ENCODE measurements at places on chromosomes 1 and 21.

- no peak for DNase-seq
Measured at GRCh38 chr1:178531887-178532286, 19.0 kb downstream of the TEX35 start.

- DNase-seq = peak; percentile 69
Measured at GRCh38 chr1:167066333-167067122, 23.6 kb downstream of the GPA33 start.

DNA sequence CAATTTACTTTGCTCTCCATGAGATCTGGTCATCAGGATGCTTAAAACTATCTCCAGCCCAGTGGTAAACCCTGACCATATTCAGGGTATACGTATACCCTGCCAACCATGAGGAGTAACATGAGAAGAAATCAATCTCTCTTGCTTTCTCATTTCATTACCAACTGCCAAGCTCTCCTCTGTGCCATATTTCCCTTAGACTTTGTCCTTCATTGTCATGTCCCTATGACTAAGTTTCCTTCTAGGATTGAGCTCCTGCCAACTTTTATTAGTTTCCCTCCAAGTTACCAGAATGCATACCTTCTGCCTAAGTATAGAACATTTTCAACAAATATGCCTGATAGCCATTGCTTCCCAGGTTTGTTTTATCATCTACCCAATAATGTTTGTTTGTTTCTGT lies 1113.9 kb upstream of the B3GALT2 start:
- no peak for DNase-seq

DNA sequence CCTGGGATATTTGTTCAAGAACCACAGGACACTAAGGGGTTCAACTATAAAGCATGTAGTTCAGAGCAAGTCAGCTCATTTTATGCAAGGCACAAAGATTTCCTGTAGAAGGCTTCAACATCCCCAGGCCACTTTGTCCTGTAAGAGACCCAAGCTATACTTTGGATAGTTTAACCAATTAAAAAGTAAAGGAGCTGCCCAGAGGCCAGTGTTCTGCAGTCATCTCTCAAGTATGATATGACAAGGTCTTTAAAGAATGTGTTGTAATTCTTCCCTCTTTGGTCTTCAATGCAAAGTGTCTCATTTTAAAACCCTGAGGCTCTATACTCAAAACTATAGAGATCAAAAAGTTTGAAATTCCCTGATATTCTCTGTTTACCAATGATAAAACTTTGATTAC lies 34.1 kb downstream of the KRTAP20-3 start:
- DNase-seq = no peak

DNA sequence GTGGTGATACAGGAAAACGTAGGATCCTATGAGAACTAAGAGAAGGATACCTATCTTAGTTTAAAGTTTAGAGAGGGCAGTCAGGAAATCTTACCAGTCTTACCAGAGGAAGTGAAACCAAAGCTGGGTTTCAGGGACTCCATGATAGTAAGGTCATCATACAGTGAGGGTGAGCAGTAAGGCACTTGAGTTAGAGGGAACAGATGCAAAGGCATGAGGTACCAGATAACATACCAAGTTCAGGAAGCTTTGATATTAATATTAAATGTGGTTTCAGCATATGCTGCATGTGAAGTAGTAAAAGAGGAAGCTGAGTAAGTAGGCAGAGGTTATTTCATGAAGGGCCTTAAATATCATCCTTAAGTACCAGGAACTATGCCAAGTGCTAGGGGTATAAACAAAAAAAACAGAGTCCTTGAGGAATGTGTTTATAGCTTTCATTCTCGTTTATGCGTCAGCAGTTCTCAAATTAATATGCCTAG lies 16.9 kb downstream of the ATG4C start:
- DNase-seq = no peak

DNA sequence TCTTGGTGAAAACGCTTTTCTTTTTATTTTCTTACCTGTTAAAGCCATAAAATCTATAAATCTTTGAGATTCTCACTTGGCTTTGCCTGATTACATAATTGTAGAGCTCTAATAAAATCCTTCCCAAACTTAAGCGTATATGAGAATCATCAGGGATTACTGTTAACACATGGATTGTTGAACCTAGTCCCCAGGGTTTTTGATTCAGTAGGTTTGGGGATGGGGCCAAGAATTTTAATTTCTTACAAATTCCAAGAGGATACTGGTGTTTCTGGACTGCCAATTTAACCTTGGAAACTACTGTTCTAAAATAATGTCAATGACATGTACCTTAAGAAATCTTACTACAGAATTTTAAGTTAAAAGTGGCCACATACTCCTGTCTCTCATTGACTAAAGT lies 694.2 kb downstream of the BRINP3 start:
- DNase-seq = no peak

DNA sequence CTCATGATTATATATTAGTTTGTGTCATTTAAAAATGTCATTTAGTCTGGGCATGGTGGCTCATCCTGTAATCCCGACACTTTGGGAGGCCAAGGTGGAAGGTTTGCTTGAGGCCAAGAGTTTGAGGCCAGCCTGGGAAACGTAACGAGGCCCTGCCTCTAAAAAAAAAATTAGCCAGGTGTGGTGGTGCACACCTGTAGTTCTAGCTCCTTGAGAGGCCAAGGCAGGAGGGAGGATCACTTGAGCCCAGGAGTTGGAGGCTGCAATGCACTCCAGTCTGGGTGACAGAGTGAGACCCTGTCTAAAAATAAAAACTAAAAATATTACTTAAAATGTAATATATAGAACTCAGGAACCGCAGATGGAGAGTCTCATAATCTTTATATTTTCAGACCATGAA lies 34.6 kb downstream of the RUNX3 start:
- no peak for DNase-seq

GRCh38 chr21:46061063-46061462 lies 36.8 kb upstream of the COL6A2 start:
- no peak for DNase-seq

- no peak for DNase-seq
Measured at GRCh38 chr21:35484032-35484431, 434.9 kb upstream of the RUNX1 start.

GRCh38 chr1:210648588-210649269 lies 320.0 kb downstream of the HHAT start:
- DNase-seq = no peak

GRCh38 chr1:188670837-188671236 lies 1806.8 kb downstream of the BRINP3 start:
- no peak for DNase-seq

DNA sequence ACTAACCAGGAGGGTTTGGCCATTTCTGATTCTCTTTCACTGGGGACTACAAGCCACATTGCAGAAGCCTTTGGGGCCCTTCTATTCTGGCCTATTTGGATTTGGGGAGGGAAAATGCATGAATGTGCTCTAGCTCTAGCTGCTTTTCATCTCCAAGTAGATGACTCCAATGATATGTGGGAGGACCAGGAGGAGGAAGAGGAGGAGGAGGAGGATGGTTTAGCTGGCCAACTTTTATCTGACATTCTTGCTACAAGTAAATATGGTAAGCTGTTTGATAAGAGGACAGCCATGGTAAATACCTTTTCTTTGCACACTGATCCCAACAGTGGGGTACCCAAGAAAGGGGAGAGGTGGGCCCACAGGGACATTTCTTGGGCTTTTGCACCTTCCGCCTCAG lies 14.0 kb upstream of the SHISA4 start:
- DNase-seq = no peak

DNA sequence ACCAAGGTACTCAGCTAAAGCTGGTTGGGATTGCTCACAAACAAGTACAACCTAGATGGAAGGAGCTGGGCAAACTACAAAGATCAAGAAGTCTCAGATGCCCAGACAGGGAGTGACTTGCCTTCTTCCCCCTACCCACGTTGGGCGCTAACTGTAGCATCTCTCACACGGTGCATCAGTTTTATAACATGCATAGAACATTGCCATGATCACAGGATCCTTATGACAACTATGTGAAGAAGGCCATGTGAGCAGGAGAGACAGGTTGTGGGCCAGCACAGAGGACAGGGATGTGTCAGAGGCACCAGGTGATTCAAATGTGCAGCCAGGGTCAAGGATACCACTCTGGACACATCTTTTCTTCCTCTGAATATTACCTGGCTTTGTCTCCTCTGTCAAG lies 28.3 kb upstream of the CYP4B1 start:
- DNase-seq = no peak

DNA sequence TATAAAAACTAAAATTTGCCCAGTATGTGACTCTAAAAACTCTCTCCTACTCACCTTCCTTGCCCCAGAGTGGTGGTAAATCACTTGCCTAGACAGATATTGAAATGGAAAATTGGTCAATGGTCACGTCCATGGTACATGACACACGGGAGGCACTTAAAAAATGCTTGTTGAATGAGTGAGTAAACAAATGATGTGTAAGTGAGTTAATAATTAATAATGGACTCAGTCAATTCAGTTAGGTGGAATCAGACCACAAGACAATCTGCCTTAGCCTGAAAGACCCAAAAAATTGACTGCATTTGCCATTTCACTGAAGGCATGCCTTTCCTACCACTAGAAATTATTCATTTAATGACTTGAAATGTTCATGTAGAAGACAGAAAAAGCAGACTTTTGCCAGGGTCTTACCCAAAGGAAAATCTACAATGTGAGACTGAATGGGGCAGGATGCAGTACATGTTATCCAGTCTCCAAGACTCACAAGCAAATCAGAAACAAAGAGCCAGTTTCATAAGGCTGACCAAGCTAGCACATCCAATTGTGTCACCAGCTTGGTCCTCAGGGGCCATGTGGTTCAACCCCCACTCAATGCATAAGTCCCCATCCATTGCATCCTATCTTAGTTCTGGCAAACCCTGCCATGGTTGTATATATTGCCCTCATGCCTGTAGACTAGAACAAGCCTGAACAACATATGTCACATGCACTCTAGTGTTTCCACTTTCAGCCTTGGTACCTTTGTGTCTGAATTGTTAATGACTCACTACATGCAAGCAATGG lies 73.6 kb downstream of the TBX15 start:
- no peak for DNase-seq

GRCh38 chr1:81307786-81308185 lies 492.9 kb upstream of the ADGRL2 start:
- DNase-seq = no peak

GRCh38 chr1:53155945-53156344 lies 13.5 kb upstream of the SLC1A7 start:
- DNase-seq = no peak

- DNase-seq = no peak
Measured at GRCh38 chr1:27435566-27436203, 43.3 kb downstream of the GPR3 start.

GRCh38 chr21:45364468-45365185 lies 40.3 kb upstream of the COL18A1 start:
- DNase-seq = no peak

DNA sequence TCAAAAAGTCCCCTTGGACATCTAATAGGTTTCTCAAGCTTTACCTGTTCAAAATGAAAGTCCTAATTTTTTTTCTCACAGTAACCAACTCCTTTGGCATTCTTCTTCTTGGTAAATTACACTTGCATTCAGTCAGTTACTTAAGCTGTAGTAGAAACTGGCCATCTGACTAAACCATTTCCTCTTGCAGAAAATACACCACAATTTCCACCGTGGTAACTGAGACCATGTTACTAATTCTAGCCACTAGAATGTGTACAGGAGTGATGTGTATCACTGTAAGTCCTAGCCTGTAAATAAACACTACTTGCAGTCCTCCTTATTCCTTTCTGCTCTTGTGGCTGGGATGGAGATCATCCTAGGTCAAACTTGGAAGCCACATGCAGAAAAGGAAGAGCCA lies 965.4 kb upstream of the TMPRSS15 start:
- no peak for DNase-seq

DNA sequence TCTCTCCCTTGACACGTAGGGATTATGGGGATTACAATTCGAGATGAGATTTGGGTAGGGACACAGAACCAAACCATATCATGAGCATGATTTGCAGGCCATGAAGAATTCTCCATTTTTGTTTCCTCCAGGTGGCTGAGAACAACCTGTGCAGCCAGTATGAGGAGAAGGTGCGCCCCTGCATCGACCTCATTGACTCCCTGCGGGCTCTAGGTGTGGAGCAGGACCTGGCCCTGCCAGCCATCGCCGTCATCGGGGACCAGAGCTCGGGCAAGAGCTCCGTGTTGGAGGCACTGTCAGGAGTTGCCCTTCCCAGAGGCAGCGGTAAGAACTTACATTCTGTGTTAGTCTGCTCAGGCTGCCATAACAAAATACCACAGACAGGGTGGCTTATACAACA lies 9.7 kb downstream of the MX1 start:
- no peak for DNase-seq

DNA sequence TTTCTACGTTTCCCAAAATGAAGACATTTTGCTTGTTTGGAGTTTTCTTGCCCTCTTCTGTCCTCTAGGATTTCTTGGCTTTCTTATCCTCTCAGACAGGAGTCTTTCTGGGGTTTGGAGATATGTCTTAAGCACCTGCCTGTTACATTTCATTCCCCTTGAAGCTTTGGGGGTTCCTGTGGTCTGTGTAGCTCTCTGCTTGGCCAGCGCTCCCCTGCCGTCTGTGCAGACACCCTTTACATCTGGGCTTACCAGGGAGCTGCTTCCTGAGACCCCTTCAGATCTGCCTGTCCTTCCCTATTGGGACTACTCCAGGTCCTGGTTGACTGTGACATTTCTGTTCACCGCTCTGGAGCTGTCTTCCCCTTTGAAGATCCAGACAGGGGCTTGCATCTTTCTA lies 171.9 kb upstream of the CSF3R start:
- DNase-seq = no peak

DNA sequence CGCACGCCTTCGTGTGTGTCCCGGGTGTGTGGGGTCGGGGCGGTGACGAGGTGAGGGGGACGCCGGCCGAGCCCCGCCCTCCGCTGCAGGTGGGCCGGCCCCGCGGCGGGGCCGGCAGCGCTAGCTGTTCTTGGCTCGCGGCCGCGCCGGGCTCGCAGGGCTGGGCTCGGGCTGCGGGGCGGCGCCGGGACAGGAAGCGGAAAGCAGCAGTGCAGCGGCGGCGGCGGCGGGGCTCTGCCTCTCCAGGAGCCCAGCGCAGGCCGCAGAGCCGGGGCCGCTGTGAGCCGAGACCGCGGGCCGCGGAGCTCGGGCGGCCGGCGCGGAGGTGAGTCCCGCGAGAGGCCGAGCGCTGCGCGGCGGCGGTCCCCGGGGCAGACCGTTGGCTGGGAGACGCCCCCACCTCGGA lies at the start of gene VANGL1:
VANGL1 (plus strand) TSS at position 209 of the 406 bp plus-strand sequence. CDS start 9,444 bp downstream, outside the sequence.
- DNase-seq = no peak

- DNase-seq = no peak
Measured at GRCh38 chr1:177798614-177799013, 171.2 kb downstream of the SEC16B start.

DNA sequence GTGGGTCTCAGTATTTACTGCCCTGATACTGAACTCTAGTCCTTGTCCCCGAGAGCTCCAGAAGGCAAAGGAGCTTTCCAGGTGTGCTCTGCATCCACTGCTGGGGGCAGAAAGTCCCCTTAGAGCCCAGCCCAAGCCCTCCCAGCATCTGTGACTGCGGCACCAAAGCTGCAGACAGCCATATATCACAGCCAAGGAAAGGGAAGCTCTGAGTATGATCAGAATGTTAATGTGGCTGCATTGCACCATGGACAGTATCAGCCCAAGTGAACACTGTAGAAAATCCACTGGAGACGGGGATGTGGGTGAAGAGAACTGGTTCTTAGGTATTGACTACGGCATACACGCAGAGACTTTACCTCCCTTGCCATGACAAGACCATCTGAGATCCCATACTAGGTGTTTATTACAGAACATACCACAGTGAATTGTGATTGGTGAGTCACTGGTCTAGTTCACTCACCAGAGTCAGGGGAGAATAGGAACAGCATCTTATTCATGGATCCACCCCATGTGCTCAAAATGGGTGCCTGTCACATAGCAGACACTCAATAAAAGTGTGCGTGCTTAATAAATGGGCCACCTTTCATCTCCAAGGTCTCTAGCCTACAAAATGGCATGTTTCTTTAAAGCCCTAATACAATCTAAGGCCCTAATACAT lies 170.3 kb downstream of the HHIPL2 start:
- DNase-seq = no peak

Measured in stimulated activated CD8-positive, alpha-beta memory T cell treated with anti-CD3 and anti-CD28 coated beads, Interleukin-4, amount 100 ng/mL, for 1 hour (primary cell).